ENCODE measurements at places on chromosomes 16 and 17.
A peak's percentile ranks its signal among the peaks of the same experiment; 100 is the strongest.

GRCh38 chr16:14028202-14028601 lies 42.9 kb upstream of the MRTFB start:
- no peak for DNase-seq
- H3K27ac ChIP-seq: no peak overlapping the region
- H3K4me1 ChIP-seq: no peaks in the 10 kb centered on the region
- H3K27me3 ChIP-seq: peaks cover 4% of the 10 kb centered on the region
- H3K36me3 ChIP-seq: no peaks in the 10 kb centered on the region

DNA sequence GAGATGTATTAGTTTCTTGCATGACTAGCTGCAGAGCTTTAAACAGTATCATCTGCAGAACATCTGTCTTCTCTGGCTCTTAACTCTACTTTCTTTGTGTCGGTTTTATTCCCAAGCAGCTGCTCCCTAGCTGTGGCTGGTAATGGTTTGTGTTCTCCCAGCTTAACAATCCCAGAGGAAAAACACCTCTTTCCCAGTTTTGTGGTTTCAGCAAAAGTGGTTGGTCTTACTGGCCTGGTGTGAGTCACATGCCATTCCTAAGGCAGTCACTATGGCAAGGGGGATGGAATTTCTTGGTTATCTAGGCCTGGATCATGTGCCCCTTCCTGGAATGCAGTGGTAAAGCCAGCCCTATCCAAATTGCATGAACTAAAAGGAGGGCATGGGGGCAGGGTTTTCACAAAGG lies 27.5 kb downstream of the OMG start:
- DNase-seq: no peak
- no peak overlapping the region for H3K27ac ChIP-seq
- H3K36me3 ChIP-seq: peaks cover 9% of the 10 kb centered on the region
- peaks cover 3% of the 10 kb centered on the region for H3K4me1 ChIP-seq

DNA sequence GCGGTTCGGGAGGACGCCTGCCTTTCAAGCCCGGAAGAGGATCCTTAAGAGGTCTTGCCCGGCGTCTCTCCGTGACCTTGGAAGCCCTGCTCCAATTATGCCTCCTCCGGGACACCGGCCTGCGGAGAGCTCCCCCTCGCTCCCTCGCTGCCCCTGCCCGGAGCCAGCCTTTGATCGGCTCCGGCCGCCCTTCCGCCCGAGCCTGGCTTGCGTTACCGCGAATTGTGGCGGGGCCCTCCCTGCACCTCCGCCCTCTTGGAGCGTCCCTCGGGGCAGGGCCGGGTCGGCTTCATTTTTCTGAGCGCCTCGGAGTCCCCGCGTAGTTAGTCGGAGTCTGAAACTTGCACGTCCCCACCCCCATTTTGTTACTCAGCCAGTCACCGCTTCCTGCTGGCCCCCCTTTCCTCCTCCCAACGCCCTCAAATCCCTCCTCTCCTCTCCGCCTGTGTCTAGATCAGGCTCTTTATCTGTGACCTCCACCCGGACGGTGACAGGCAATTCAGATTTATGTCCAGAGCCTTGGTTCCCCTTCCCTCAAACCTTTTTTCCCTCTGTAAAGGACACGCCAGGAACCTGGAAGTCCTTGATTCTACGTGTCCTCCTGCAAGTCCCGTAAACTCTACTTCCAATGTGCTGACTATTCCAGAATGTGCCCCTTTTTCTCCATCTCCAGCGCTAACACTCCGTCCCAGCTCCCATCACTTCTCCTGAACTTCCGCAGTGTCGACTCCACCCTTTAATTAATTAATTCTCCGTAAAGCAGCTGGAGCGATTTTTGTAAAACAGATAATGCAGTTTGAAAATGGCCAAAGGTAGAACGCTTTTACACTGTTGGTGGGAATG lies 569 bp upstream of the RABEP2 start:
- peak overlapping the region; percentile 97 for H3K4me3 ChIP-seq
- H3K36me3 ChIP-seq: peaks cover 6% of the 10 kb centered on the region
- H3K4me1 ChIP-seq: peaks cover 9% of the 10 kb centered on the region
- peak; percentile 86 for DNase-seq

DNA sequence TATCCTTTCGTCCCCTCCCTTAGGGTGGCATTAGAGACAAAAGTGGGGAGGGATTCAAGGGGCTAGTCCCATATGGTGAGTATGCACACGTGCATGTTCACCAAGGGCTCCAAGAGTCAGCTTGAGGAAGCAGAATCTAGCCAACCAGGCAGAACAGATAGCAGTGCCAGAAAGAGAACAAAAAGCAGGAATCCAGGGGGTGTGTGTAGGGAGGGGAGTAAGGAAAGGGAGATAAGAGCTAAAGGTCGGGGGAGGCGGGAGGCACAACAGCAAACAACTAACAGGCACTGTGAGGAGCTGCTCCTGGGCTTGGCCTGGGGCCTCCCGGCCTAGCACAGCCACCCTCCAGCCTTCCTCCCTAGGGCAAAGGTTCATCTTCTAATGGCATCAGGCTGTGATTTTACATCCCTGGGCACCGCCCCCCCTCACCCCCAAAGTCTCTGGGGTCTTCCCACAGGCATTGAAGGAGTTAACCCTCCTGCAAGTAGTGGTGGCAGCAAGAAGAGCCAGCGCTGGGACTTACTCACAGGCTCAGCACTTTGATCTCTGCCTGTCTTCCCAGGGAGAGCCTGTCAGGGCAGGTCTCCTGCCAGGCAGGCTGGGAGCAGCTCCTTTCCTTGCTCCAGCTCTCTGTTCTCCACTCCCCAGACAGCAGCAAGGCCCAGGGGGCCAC lies 12.4 kb upstream of the SUPT4H1 start:
- peaks cover 9% of the 10 kb centered on the region for H3K36me3 ChIP-seq
- H3K4me3 ChIP-seq: no peak overlapping the region
- no peak for DNase-seq
- H3K27me3 ChIP-seq: no peaks in the 10 kb centered on the region
- H3K27ac ChIP-seq: no peak overlapping the region

DNA sequence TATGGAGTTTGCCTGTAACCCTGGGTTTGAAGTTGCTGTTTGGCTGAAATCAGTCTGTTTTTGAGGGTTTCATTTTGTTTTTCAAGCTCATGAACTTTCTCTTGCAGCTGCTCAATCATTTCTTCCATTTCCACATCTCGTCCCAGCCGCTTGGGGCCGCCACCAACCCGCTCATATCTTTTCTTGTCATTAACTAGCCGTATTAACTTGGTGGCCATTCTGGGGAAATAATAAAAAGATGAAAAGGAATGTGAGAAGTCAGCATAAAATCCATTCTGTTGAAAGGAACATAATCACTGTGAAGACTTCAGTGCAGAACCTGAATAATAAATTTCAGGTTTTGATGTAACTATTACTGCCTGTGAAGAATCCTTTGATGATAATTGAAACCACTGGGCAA lies 11.5 kb downstream of the RPGRIP1L start:
- no peak overlapping the region for H3K27ac ChIP-seq
- no peaks in the 10 kb centered on the region for H3K27me3 ChIP-seq
- no peaks in the 10 kb centered on the region for H3K4me1 ChIP-seq
- DNase-seq: no peak
- peaks cover 6% of the 10 kb centered on the region for H3K36me3 ChIP-seq

GRCh38 chr17:52674686-52675085 lies 516.2 kb upstream of the CA10 start:
- no peaks in the 10 kb centered on the region for H3K4me1 ChIP-seq
- no peak overlapping the region for H3K4me3 ChIP-seq
- H3K27ac ChIP-seq: no peak overlapping the region
- no peak for DNase-seq

DNA sequence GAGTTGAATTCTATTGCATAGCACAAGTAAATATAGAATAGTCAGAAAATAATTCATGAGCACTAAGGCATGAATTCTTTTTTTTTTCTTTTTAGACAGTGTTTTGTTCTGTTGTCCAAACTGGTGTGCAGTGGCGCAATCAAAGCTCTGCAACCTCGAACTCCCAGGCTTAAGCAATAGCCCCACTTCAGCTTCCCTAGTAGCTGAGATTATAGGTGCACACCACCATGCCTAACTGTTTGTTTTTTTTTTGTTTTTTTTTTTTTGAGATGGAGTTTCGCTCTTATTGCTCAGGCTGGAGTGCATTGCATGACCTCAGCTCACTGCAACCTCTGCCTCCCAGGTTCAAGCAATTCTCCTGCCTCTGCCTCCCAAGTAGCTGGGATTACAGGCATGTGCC lies 16.6 kb downstream of the TUBD1 start:
- no peaks in the 10 kb centered on the region for H3K27me3 ChIP-seq
- H3K4me1 ChIP-seq: no peaks in the 10 kb centered on the region
- no peak overlapping the region for H3K4me3 ChIP-seq
- DNase-seq: no peak

- H3K4me3 ChIP-seq: peak overlapping the region; percentile 90
- H3K36me3 ChIP-seq: peaks cover 23% of the 10 kb centered on the region
- DNase-seq: peak; percentile 88
- peaks cover 40% of the 10 kb centered on the region for H3K4me1 ChIP-seq
- H3K27me3 ChIP-seq: peaks cover 3% of the 10 kb centered on the region
Observed at GRCh38 chr16:3022208-3022683, 1.5 kb downstream of the HCFC1R1 start.

DNA sequence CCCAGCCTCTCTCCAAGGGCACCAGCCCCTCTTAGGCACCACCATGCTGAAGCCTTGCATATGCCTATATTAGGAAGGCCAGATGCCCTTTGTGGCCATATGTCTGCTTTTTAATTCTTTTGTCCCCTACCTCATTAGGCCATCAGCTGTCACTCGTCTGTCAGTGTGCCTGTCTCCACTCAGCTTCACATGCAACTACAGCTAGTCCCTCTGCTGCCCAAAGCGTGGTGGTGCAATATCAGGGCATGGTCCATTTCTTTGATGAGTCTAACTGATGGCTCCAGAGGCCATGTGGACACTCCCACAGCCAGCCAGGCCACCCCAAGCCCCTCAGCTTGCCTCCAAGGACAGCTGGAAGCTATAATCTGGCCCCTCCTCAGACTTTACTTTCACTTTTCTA lies 36.3 kb downstream of the MYO18A start:
- H3K4me3 ChIP-seq: peak overlapping the region; percentile 14
- H3K27me3 ChIP-seq: no peaks in the 10 kb centered on the region
- H3K36me3 ChIP-seq: peaks cover 4% of the 10 kb centered on the region
- no peak for DNase-seq
- H3K4me1 ChIP-seq: peaks cover 52% of the 10 kb centered on the region
- peak overlapping the region; percentile 81 for H3K27ac ChIP-seq

GRCh38 chr17:41539979-41540701 lies 12.0 kb upstream of the KRT19 start:
- H3K27me3 ChIP-seq: peaks cover 9% of the 10 kb centered on the region
- no peaks in the 10 kb centered on the region for H3K4me1 ChIP-seq
- DNase-seq: no peak
- H3K4me3 ChIP-seq: no peak overlapping the region
- H3K27ac ChIP-seq: no peak overlapping the region
- H3K36me3 ChIP-seq: no peaks in the 10 kb centered on the region

GRCh38 chr16:74226338-74226954 lies 70.2 kb upstream of the PSMD7 start:
- no peak overlapping the region for H3K4me3 ChIP-seq
- no peak overlapping the region for H3K27ac ChIP-seq
- DNase-seq: no peak
- no peaks in the 10 kb centered on the region for H3K4me1 ChIP-seq
- H3K36me3 ChIP-seq: no peaks in the 10 kb centered on the region

GRCh38 chr17:46078675-46079074 lies 79.6 kb downstream of the STH start:
- peaks cover 9% of the 10 kb centered on the region for H3K4me1 ChIP-seq
- no peak overlapping the region for H3K27ac ChIP-seq
- no peaks in the 10 kb centered on the region for H3K27me3 ChIP-seq
- no peak overlapping the region for H3K4me3 ChIP-seq

- H3K4me1 ChIP-seq: peaks cover 10% of the 10 kb centered on the region
- H3K27me3 ChIP-seq: no peaks in the 10 kb centered on the region
- H3K4me3 ChIP-seq: no peak overlapping the region
- no peak overlapping the region for H3K27ac ChIP-seq
Observed at GRCh38 chr17:61127960-61128359, 271.7 kb upstream of the TBX2 start.

GRCh38 chr17:35726953-35727460 lies 4.4 kb upstream of the RASL10B start:
- no peak overlapping the region for H3K4me3 ChIP-seq
- no peak overlapping the region for H3K27ac ChIP-seq
- no peak for DNase-seq
- H3K36me3 ChIP-seq: peaks cover 40% of the 10 kb centered on the region
- H3K4me1 ChIP-seq: peaks cover 9% of the 10 kb centered on the region
- H3K27me3 ChIP-seq: peaks cover 10% of the 10 kb centered on the region

- no peak overlapping the region for H3K4me3 ChIP-seq
- H3K4me1 ChIP-seq: peaks cover 19% of the 10 kb centered on the region
- H3K27me3 ChIP-seq: peaks cover 14% of the 10 kb centered on the region
- DNase-seq: no peak
Observed at GRCh38 chr17:37856245-37856644, 68.0 kb upstream of the TBC1D3K start.

DNA sequence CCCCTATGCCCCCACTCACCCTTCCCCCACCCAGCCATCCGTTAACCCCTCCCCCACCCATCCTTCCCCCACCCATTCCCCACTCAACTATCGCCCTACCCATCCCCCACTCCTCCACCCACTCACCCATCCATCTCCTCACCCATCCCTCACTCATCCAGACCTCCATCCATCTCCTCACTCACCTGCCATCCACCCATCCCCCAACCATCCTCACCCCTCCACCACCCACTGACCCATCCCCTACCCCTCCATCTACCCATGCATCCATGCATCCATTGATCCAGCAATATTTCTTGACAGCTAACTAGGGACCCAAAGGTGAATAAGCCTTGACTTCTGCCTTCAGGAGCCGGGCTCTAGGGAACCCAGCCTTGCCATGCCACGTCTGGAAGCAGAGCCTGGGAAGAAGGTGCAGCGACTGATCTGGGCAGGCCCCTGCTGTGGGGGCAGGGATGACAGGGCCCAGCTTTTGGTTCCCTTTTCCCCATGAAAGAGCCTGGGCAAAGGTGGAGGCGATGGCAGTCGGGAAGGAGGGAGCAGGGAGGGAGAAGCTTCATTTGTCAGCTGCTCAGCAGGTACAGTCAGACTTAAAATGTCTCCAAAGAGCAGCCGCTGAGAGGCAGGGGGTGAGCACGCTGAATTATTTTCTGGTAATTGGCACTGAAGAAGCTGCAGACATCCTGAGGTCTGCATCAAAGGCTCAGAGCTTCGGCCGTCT lies 23.1 kb upstream of the DOC2B start:
- H3K36me3 ChIP-seq: no peaks in the 10 kb centered on the region
- H3K4me1 ChIP-seq: no peaks in the 10 kb centered on the region
- H3K27me3 ChIP-seq: peaks cover 12% of the 10 kb centered on the region
- H3K27ac ChIP-seq: no peak overlapping the region
- DNase-seq: no peak

GRCh38 chr17:29645515-29646051 lies 22.9 kb upstream of the CORO6 start:
- H3K4me1 ChIP-seq: peaks cover 4% of the 10 kb centered on the region
- DNase-seq: peak; percentile 40
- H3K4me3 ChIP-seq: no peak overlapping the region
- no peaks in the 10 kb centered on the region for H3K27me3 ChIP-seq
- H3K27ac ChIP-seq: no peak overlapping the region

DNA sequence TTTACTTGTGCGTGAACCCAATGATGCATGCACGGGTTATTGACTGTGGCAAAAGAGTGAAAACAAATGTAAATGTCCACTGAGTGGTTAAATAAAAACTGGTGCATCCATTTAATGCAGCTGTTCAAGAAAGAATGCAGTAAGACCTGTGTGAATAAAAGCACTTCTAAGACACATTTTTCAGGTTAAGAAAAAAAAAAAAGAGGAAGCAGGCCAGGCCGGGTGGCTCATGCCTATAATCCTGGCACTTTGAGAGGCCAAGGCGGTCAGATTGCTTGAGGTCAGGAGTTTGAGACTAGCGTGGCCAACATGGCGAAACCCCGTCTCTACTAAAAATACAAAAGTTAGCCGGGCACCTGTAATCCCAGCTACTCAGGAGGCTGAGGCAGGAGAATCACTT lies 11.8 kb downstream of the CNGB1 start:
- no peak overlapping the region for H3K4me3 ChIP-seq
- H3K36me3 ChIP-seq: no peaks in the 10 kb centered on the region
- no peaks in the 10 kb centered on the region for H3K4me1 ChIP-seq
- H3K27ac ChIP-seq: no peak overlapping the region
- H3K27me3 ChIP-seq: no peaks in the 10 kb centered on the region
- no peak for DNase-seq

All from T-helper 2 cell treated with Interferon-gamma antibody and Interleukin-4, amounts not matched to agents 5 μg/mL and 100 μg/mL, for 36 hours (primary cell).